ENCODE measurements at places on chromosomes 11 and 22.
A peak's percentile ranks its signal among the peaks of the same experiment; 100 is the strongest.

GRCh38 chr11:125938418-125938817, 7.4 kb upstream of the VSIG10L2 start:
- no peak for DNase-seq

GRCh38 chr11:102306048-102306597, 11.2 kb upstream of the BIRC3 start:
- DNase-seq, result no peak

DNA sequence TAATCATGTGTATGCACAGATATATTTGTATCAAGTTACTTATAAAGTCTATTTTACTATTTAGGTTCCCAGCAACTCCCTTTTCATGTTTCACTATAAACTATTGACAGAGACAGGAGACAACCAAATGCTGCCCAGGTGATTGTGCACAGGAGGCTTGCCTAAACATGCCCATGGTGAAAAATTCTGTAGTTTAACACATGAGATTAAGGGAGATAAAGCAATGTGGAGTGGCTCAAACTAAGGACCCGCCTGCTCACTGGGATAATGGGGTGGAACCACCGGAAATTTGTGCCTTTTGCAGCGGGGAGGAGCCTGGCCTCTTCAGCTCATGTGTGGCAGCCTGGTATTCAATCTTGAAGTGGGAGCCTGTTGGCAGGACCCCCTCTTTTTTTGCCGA, 459.5 kb upstream of the CNTN5 start:
- no peak for DNase-seq

DNA sequence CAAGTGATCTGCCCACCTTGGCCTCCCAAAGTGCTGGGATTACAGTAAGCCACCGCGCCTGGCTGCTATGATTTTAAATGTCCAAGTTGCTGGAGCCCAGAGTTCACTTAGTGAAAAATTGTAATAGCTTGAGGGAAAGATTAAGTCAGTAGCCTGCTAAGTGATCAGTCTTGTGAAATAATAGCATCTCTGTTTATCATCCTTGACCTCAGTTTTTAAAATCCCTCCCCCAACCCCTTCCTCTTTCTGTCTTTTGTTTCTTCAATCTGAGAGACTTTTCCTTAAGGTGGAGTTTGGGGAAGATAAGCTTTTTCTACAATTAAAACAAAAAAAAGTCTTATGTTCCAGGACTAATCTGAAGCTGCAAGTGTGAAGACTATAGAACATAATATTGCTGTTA, 6.4 kb downstream of the HIPK3 start:
- DNase-seq, result no peak

- DNase-seq, result peak; percentile 47
These were observed 5.5 kb upstream of the NFAM1 start for GRCh38 chr22:42437488-42438292.
